Daoy (cell line): ENCODE measurements at places on chromosomes 4 and X. TPM values are rescaled to one million over a fixed set of nuclear protein-coding genes. Genes with fewer than 3 reads are reported as not detected.

TMEM31 gene
- not detected in 2 replicates for total RNA-seq

AR gene
- total RNA-seq, result 0.06 and 0.29 TPM in 2 replicates

DNA sequence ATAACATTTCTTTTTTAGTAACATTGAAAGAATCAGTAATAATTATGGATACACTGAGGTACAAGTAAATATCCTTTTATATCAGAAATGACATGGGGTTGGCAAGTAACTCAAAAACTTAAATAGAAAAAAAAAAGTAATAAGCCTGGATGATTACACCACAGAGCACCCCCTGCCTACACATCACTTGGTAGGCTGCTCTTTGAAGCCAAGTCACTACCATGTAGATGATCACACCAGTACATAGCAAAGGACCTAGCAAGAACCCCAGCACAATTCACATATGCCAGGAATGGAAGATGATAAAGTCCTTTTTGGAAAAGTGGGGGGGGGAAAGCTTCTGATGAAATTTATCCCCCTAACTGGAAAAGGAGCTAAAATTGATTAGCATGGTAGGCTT, 56.9 kb downstream of the METTL14 start:
- no peak for DNase-seq

GRCh38 chrX:73213734-73214425, 771 bp downstream of the NAP1L2 start:
- no peak for DNase-seq

DNA sequence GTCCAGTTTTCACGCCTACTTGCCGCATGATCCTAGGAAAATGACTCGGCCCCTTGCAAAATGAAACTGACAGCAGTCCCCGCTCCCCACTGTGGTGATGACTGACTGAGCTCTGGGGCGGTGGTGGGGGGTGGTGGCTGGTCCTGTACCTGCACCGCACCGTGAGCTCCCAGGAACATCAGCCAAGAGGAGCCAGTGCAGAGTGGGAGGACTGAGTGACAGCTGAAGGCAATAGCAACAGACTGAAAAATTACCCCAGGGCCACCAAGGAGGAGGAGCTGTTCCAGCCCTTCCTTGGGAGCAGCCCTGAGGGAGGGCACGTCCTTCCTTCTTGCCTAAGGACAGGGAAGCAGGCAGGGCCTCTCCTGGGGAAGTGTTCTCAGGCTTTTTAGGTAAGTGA, 2.4 kb upstream of the C4orf50 start:
- no peak for DNase-seq

GRCh38 chrX:37320541-37321203, 28.5 kb upstream of the PRRG1 start:
- no peak for DNase-seq

IGFBP7 gene
- total RNA-seq, result 173 and 263 TPM in 2 replicates

- DNase-seq, result no peak
Measured at GRCh38 chrX:68721991-68722860, 74.8 kb downstream of the STARD8 start.

RASGEF1B gene
- 0.68 and 1.1 TPM in 2 replicates for total RNA-seq

- no peak for DNase-seq
Measured at GRCh38 chr4:180152831-180153230, 2090.4 kb upstream of the TENM3 start.

PRSS12 gene
- total RNA-seq, result 5.8 and 10.9 TPM in 2 replicates

DNA sequence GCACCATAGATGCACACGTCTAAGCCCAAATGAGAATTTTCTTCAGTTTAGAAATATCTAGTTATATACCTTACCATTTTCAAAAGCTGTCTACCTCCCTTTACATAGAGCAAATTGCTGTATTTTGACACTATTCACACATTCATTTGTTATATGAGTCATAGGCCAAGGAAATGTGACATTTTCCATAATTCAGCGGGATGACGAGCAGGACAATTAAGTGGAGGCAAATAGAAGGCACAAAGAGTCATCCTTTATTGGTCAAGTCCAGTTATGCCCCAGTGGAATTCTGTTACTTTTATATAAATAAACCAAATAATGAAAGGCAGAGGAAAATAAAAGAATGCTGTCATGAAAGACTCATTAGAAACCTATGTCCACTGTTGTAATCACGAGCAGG, 27.9 kb downstream of the FGF13 start:
- peak; percentile 2 for DNase-seq

DNA sequence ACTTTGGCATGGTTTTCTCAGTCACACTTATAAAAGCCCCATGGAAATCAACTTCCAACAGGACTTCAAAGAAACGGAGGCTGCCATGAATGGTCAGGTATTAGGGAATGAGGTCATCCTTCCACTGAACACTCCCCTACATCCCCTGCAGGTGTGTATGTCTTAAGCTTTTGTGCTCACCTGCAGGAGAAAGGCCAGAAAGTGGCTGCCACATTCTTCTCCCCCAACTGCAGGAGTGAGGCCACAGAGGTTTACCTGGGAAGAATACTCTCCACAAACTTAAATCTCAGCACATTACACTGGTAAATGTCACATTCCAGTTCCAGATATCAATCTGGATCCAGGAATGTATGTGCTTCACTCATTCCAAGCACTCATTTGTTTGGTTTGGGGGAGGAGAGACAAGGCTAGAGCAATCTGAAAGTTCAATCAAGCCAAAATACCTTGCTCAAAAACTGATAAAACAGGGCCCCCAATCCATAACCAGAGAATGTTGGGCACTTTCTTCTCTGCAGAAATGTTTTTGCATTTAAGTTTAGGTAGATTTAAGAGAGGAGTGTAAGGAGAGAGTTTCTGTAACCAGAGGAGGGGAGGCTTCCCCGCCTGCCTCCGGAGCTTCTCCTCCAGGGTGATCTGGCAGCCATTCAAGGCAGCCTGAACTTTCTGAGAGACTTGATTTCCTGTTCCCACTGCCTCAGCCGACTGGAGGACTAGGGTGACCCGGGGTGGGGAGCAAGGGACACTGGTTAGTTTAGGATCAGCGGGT, 15.4 kb downstream of the FAM9C start:
- peak; percentile 50 for DNase-seq

GRCh38 chrX:23052324-23052723, 52.6 kb downstream of the DDX53 start:
- no peak for DNase-seq

GRCh38 chr4:187236209-187236890, 512.7 kb upstream of the FAT1 start:
- DNase-seq, result peak; percentile 51

DNA sequence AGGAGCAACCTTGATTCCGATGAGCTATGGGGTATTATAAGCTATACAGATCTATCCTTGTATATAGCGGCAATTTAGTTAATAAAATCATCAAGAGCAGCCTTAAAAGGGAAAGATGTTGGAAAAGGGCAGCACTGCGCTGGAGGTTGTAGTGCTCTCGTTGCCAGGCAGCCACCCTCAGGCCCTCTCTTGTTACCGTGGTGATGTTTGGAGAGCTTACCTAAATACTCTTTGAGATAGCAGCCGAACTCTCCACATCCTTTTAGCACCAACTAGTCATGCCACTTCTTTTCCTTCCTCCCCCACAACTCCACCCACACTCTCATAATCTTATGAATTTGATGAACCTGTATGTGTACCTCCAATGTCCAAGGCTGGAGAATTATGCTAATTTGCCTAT, 3.8 kb upstream of the RADX start:
- peak; percentile 1 for DNase-seq

BEX5 gene
- total RNA-seq, result 2.1 and 6.5 TPM in 2 replicates

DNA sequence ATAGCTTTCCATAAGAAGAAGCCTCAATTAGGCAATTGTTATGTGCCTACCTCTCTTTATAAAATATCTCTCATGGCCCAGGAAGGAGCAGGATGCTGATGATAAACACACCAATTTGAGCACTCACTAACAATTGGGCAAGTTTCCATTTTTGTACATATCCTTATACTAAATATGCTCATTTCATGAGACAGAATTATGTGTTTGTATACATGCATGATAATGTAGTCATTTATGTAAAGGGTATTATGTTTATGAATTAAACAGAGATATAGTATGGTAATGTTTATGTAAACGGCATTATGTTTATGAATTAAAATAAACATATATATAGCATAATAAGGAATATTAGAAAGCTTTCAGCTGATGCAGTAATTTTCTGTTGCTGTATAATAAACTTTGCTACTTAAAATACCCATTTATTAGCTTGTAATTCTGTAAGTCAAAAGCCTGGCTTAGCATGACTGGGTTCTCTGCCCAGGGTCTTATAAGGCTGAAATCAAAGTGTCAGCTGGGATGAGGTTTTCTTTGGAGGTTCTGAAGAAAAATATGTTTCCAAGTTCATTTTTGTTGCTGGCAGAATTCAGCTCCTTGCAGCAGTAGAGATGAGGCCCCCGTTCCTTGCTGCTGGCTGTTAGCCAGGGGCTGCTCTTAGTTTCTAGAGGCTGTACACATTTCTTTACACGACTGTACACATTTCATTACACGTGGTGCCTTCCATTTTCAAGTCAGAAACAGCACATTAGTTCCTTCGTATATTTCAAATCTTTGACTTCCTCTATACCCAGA, 89.0 kb downstream of the GLRA2 start:
- DNase-seq, result no peak

- no peak for DNase-seq
Measured at GRCh38 chr4:128516301-128516969, 228.8 kb upstream of the PGRMC2 start.

DNA sequence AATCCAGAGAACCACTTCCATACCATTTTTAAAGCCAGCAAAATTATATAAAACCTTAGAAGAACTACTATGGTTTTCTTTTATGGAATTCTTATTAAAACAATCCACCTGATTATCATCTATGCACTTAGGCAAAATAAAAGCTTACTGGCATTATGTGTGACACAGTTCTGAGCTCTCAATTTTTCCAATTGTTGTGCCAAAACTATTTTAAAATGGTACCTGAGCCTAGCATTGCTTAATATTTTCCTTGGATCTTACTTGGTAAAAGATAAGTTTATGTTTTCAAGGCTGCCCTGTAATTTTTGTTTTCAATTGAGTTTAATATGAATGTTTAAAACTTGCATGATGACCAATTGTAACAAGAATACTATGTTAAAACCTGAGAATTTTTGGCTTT, 201.3 kb downstream of the MAD2L1 start:
- no peak for DNase-seq

DNA sequence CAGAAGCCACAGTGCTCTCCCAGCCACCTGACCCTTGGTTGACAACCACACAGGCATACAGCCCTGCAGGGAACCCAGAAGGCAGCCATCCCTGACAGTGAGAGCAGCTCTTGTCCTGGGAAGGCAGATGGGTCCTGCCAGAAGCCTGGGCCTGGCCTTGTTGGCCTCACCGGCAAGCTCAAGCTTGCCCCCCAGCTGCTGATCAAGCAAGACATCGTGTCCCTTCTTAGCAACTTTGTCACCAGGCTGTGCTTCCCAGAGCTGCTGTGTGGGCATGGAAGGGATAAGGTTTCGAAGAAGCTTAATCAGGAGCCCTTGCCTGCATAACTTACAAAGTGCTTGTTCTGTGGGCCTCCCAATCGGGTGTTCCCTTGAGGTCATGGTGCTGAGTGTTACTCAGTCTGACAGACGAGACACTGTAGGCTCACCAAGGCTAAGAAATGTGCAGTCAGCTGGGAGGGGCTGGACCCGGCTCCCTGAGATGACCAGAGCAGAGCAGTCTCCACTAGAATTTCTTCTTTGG, 6.8 kb upstream of the ABLIM2 start:
- no peak for DNase-seq

DNA sequence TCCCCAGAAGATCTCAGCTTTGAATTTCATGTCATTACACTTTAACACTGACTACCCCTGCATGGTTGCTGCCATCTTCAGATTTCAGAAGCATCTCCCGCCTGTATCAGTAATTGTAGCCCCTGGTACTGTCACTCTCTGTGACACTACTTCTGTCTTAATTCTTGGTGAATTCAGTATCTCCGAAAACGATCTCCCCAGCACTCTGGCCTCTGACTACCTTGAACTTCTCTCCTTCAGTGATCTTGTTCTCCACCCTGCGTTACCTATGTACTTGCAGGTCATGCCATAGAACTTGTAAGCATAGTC, 53.8 kb upstream of the ABCG2 start:
- no peak for DNase-seq

- no peak for DNase-seq
Measured at GRCh38 chr4:77800483-77801259, 18.5 kb downstream of the CNOT6L start.

DNA sequence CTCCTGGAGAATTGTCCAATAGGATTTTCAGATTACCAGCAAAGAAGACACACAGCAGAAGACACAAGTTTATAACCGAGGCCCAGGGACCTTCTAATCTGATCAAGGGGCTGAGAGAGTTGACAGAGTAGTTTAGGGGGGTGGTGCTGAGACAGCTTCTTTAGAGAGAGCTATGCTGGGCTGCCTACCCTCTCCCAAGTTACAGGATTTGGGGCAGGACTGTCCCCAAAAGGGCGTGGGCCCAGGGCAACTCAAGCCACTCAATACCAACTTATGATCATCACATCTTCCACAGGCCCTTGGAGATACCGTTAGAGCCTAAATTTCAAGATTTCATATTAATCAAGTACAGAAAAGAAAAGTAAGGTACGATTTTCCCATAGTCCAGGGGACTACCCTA, 43.0 kb downstream of the PDHA1 start:
- no peak for DNase-seq

- DNase-seq, result no peak
Measured at GRCh38 chrX:4930426-4930825, 1217.0 kb upstream of the PRKX start.

GRCh38 chr4:149999485-150000074, 78.7 kb upstream of the DCLK2 start:
- DNase-seq, result peak; percentile 54

LNX1 gene
- total RNA-seq, result 2.5 and 10.2 TPM in 2 replicates

PRDX4 gene
- total RNA-seq, result 208 and 222 TPM in 2 replicates

- DNase-seq, result no peak
Measured at GRCh38 chrX:78517124-78517523, 142.0 kb downstream of the RTL3 start.

DNA sequence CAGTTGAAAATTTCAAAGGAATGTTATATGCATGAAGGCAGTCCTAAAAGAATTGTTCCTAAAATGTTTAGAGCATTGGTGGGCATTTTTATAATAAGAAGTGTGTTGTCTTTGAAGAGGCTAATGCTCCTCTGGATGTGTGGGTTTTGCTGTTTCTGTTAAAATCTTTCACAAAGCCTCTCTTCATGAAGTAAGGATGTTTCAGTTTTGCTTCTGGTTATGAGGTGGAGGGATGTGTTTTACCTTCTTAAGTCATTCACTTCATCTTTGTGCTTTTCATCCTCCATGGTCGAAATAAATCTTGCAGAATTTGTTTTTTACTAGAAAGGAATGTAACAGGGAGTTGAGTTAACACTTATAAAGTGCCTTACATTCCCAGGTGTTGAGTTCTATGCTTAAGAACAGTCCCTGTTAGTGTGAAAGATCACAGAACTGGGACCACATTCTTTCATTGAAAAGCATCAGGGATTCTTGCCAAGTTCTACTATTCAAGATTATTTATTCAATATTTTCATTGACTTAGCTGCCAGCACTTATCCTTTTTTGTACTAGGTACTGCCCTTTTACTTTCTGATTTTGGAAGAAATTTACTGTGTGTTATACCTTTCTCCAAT, 21.1 kb downstream of the FHIP1A start:
- DNase-seq, result no peak

GRCh38 chrX:15524417-15524816, 23.8 kb downstream of the BMX start:
- DNase-seq, result peak; percentile 28

TXK gene
- 0.23 and 0.36 TPM in 2 replicates for total RNA-seq

- no peak for DNase-seq
Measured at GRCh38 chr4:85780664-85781063, 305.7 kb downstream of the ARHGAP24 start.

CXorf51B gene
- not detected in 2 replicates for total RNA-seq

- peak; percentile 2 for DNase-seq
Measured at GRCh38 chr4:122639181-122639580, 18.3 kb upstream of the IL21 start.
